ENCODE measurements at places on chromosomes 16 and 17.

DNA sequence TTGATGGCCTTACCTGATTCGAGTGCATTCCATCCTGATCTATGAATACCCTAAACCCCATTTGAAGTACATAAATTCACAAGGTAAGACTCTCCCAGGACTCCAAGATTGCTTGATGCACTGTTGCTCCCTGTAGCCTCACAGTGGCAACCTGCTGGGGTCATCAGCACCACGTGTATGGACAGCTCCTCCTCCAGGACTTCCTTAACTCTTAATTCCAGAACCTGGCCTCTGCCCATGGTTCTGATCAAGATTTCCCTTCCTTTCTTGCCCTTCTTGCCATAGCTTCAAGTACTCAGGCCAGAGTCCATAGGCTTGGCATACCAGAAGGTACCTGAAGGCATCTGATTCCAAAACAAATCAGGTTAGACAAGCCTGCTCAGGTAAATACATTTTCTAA lies 34.0 kb upstream of the NLK start:
- DNase-seq = no peak

GRCh38 chr16:49697631-49698452 lies 158.1 kb downstream of the ZNF423 start:
- no peak for DNase-seq

- no peak for DNase-seq
Measured at GRCh38 chr17:4409659-4410058, 24.1 kb upstream of the SPNS3 start.

DNA sequence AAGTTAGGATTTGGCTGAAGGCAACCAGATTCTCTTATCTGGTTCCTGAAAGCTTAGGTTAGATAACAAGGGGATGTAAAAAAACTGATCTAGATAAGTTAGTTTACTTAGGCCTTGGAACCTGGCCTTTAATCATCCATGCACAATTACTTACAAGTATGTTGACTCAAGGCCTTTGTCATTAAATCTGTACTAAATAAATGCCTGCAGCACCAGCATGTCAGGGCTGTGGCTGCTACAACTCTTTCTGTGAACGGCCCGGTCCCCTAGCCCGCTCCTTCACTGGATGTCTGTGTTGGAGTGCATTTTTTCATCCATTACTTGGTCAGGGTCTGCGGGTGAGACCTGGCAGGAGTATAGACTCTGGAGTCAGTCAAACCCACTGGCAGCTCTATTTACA lies 48.4 kb upstream of the ALDH3A1 start:
- DNase-seq = no peak

GRCh38 chr16:30786115-30786935 lies 680 bp downstream of the ZNF629 start:
- no peak for DNase-seq

DNA sequence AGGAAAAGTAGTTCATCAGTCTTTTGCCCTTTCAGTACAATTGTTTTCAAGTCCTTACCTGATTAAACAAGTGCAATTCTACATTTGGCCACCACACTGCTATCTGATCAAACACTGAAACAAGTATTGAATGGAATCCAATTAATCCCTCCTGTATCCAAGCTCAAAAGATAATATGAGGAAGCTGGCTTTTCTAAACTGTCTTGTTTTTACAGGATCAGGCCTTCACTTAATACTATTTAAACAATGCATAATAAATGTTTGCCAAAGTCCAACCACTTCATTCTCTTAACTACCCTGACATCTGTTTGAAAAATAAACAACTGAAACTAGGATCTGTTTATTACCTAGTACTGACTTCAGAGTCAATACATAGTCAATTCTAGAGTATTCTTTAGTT lies 131.6 kb downstream of the MRTFB start:
- DNase-seq = no peak

DNA sequence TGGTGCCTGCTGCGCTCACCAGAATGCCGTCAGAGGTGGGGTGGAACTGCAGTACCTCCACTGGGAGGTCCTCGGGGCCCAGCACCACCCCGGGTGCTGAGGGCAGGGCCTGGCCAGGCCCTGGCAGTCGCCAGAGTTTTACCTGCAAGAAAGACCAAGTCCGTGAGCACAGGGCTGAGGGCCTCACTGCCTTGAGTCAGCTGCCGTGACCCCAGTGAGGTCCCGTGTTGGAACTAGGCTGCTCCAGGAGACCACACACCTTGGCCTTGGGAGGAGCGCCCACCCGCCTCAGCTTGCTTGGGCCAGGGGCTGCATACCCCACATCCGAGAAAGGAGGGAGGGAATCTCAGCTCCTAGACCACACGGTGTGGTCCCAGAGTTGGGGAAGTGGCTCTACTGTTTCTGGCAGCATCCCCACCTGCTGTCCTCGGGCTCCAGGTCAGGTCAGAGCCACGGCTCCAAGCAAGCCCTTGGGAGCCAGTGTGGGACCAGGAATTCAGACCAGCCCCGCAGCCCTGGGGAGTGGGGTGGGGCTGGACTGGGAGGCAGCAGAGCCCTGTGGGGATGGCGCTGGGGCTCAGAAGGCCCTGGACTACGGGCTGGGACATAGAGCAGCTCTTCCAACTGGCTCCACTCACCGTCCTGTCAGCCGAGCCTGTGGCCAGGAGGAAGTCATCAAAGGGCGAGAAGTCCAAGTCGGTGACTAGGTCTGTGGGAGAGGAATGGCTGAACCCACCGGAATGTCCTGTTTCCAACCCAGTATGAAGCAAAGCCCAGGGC lies 8.7 kb downstream of the CORO7 start:
- no peak for DNase-seq

DNA sequence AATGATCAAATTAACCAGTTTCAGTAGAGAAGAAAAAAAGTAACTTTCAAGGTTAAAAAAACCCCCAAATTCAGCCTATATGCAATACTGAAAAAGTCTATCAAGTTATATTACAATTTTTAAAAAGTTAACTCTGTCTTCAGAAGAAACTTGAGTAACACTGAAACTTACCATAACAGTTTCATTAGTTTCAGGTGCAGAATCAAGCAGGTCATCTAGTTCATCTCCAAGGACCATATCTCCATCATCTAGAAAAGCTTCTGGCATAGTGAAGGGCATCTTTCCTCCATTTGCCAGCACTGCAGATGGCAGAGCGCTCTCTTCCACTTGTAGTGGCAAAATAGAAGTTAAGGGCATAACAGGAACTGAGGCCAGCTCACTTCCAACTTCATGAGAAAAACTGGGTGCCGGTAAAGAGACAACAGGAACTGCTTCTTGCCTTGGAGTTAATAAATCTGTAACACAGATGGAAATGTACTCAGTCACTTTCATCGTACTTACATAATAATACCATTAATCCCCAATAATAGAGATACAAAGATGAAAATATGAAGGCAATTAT lies 22.9 kb downstream of the ZC3H7A start:
- no peak for DNase-seq

DNA sequence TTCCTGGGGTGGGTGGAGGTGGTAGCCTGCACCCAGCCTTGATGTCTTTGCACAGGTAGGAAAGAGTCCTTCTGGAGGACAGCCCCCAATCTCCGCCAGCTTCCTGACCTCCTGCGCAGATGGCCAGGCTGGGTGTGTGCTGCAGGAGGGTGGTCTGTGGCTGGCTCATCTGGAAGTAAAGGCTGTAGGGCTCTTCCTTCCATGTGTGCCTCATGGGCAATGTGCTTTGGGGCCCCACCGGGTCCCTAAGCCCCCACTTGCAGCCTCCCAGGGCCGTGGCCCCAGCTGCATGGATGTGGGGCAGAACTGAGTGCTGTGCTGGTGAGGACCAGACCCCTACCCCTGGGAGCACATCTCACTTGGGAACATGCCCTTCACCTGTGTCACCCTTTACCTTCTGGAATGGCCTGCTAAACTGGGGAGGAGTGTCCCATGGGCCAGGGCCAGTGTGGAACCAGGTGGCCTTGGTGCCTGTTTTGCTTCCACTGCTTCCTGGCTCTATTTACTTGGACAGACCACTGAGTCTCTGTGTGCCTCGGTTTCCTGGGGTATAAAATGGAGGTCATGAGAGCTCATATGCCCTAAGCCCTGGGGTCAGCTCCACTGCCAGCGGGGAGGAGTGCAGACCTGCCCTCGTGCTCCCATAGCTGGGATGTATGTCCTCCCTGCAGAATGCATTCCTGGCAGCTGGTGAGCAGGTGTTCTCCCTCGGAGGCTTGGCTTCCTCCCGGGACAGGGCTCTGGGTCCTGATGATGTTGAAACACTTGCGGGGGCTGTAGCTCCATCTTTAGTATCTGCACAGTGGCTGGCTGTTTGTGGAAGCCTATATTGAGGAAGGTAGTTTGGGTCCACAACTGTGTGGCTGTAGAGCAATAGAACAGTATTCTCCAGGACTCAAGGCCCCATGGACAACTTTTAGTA lies 18.0 kb downstream of the MPRIP start:
- no peak for DNase-seq

DNA sequence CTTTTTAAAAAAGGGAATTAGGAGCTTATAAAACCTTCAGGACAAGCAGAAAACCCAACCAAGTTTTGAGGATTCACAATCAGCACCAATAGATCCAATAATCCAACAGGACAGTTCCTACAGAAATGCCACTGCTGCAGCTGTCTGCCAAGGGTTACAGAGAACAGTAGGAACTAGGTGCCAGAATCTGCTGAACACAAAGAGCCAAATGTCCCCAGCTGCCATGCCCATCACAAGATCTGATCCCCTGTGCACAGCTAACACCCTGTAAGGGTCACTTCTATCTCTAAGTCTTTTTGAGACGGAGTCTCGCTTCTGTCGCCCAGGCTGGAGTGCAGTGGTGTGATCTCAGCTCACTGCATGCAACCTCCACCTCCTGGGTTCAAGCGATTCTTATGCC lies 262.3 kb downstream of the STX8 start:
- no peak for DNase-seq

- no peak for DNase-seq
Measured at GRCh38 chr17:72463287-72464102, 342.7 kb downstream of the SOX9 start.

DNA sequence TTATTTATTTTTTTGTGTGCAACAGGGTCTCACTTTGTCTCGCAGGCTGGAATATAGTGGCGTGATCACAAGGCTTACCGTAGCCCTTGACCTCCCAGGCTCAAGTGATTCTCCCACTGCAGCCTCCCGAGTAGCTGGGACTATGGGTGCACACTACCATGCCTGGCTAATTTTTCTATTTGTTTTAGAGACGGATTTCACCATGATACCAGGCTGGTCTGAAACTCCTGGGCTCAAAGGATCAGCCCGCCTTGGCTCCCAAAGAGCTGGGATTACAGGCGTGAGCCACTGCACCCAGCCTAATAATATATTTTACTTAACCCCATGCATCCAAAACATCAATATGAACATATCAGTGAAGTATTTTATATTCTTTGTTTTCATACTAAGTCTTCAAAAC lies 2.0 kb downstream of the CCDC200 start:
- no peak for DNase-seq

GRCh38 chr17:45077643-45078042 lies 16.5 kb downstream of the NMT1 start:
- no peak for DNase-seq

GRCh38 chr16:88382491-88383400 lies at the start of gene ZNF469:
TSS of gene ZNF469 (plus strand) at chr16:88382959. CDS start at chr16:88427471, 44,512 bp downstream.
- DNase-seq = no peak
